H1 (cell line): ENCODE measurements at places on chromosomes 13 and 19. TPM values are rescaled to one million over a fixed set of nuclear protein-coding genes. Genes with fewer than 3 reads are reported as not detected.
A peak's percentile ranks its signal among the peaks of the same experiment; 100 is the strongest.

The CCL25 gene
- polyA plus RNA-seq: 0.46 and 0.59 TPM in 2 replicates

DNA sequence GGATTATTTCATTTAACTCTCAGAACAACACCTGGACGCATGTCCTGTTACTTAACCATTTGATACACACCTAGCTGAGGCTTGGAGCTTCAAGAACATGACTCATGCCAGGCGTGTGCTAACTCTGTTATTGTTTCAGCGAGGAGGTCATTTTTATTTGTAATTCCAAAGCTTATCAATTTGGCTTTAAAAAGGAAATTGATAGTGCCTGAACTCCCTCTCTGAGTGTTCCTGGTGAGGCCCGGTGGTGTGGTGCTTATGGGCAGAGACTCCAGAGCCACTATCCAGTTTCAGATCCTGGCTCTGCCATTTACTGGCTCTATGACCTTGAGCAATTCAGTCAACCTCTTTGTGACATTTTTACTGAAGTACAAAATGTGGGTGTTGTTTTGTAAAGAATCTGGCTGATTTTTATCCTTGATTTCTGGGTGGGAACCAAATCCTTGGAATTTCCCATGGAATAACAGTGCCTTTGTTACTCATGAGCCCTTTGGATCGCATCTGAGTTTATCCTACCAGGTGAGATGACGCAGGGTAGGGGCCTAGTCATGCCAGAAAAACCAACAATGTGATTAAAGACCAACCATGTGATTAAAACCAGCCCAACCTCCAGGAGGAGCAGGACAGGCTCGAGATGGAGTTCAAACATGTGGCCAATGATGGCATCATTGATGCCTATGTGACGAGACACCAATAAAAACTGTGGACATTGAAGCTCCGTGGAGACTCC is 198.8 kb downstream of the MYO16 start:
- no peaks in the 10 kb centered on the region for H3K4me1 ChIP-seq
- no peaks in the 10 kb centered on the region for H3K27me3 ChIP-seq
- H3K4me3 ChIP-seq: no peak overlapping the region
- no peak for DNase-seq
- no peaks in the 10 kb centered on the region for H3K36me3 ChIP-seq

DNA sequence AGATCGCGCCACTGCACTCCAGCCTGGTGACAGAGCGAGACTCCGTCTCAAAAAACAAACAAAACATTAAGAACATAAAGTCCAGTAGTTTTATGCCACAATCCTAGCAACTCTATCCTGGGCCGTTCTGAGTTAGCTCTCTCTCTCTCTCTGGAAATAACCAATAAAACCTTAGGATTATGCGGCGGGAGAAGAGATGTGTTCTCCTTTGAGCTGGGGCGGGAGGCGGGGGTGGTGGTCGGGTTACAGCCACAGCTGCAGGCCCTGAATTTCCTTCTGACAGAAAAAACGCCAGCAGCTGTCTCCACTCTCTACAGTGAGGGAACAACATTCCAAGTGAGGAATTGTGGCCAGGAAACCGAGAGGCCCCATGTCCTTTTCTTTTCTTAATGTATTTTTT is 9.1 kb upstream of the PNMA8A start:
- H3K27me3 ChIP-seq: no peaks in the 10 kb centered on the region
- peaks cover 9% of the 10 kb centered on the region; the same call in 1 of the 2 replicates for H3K4me1 ChIP-seq
- no peak overlapping the region for H3K4me3 ChIP-seq
- no peak overlapping the region for H3K27ac ChIP-seq
- no peak for DNase-seq

- peaks cover 3% of the 10 kb centered on the region; the same call in 1 of the 2 replicates for H3K4me1 ChIP-seq
- no peaks in the 10 kb centered on the region for H3K36me3 ChIP-seq
- DNase-seq: peak; percentile 94
Observed at GRCh38 chr13:95552539-95553441, at the start of gene CLDN10. CLDN10 (plus strand) TSS chr13:95552720; CDS start chr13:95552754, 34 bp downstream.

The SIAH3 gene
- polyA plus RNA-seq: 0.11 and 0.17 TPM in 2 replicates

GRCh38 chr13:25457566-25457965 is 85.8 kb downstream of the ATP8A2 start:
- H3K27ac ChIP-seq: no peak overlapping the region
- no peak for DNase-seq
- H3K36me3 ChIP-seq: no peaks in the 10 kb centered on the region

The FCAR gene
- polyA plus RNA-seq: not detected in 2 replicates

- H3K4me3 ChIP-seq: no peak overlapping the region
- no peaks in the 10 kb centered on the region for H3K4me1 ChIP-seq
- no peaks in the 10 kb centered on the region for H3K27me3 ChIP-seq
- H3K27ac ChIP-seq: no peak overlapping the region
Observed at GRCh38 chr13:106367361-106367971, 168.0 kb downstream of the EFNB2 start.

- H3K4me3 ChIP-seq: no peak overlapping the region
- no peaks in the 10 kb centered on the region for H3K27me3 ChIP-seq
- DNase-seq: no peak
- H3K36me3 ChIP-seq: no peaks in the 10 kb centered on the region
Observed at GRCh38 chr19:29323440-29324290, 110.7 kb upstream of the UQCRFS1 start.

The ZNF765 gene
- 4.5 and 5.4 TPM in 2 replicates for polyA plus RNA-seq

DNA sequence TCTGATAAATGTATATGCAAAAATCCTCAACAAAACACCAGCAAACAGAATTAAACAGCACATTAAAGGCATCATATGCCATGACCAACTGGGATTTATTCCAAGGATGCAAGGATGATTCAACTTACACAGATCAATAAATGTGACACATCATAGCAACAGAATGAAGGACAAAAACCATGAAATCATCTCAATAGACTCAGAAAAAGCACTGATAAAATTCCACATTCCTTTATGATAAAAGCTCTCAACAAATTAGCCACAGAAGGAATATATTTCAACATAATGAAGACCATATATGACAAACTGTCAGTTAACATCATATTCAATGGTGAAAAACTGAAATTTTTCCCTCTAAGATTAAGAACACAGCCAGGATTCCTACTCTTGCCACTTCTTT is 691.6 kb downstream of the DIAPH3 start:
- no peak for DNase-seq
- H3K4me1 ChIP-seq: peaks cover 4% of the 10 kb centered on the region; the same call in 1 of the 2 replicates
- no peaks in the 10 kb centered on the region for H3K36me3 ChIP-seq
- H3K4me3 ChIP-seq: no peak overlapping the region

The RAB8A gene
- polyA plus RNA-seq: 52.4 and 65.8 TPM in 2 replicates

- no peaks in the 10 kb centered on the region for H3K4me1 ChIP-seq
- H3K27me3 ChIP-seq: no peaks in the 10 kb centered on the region
- DNase-seq: no peak
Observed at GRCh38 chr13:56893843-56894242, 246.9 kb upstream of the PRR20A start.

- no peaks in the 10 kb centered on the region for H3K27me3 ChIP-seq
- H3K4me1 ChIP-seq: no peaks in the 10 kb centered on the region
- no peak overlapping the region for H3K27ac ChIP-seq
- no peaks in the 10 kb centered on the region for H3K36me3 ChIP-seq
- no peak for DNase-seq
Observed at GRCh38 chr13:26996965-26997752, 174.5 kb downstream of the USP12 start.

DNA sequence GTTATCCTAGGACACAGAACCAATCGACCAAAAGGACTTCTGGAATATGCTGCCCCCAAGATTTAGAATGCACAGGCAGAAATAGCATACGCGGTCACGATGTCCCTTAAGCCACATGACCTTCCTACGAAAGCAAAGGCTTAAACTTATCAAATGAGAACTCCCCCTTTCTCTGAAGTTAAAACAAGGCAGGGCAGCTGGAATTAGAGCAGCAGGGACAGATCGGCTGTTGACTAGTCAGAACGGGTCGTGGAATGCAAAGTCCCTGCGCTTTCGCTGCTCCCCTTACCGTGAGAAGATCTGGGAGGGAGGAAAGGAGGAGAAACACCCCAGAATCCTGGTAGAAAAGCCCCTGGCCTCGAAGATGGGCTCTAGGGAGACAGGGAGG is 799 bp upstream of the USPL1 start:
- peak overlapping the region; percentile 90 for H3K27ac ChIP-seq
- peak overlapping the region; percentile 91 for H3K4me3 ChIP-seq
- H3K36me3 ChIP-seq: peaks cover 2% of the 10 kb centered on the region; the same call in 1 of the 2 replicates

The SPRED3 gene
- polyA plus RNA-seq: 10.3 and 13.5 TPM in 2 replicates

DNA sequence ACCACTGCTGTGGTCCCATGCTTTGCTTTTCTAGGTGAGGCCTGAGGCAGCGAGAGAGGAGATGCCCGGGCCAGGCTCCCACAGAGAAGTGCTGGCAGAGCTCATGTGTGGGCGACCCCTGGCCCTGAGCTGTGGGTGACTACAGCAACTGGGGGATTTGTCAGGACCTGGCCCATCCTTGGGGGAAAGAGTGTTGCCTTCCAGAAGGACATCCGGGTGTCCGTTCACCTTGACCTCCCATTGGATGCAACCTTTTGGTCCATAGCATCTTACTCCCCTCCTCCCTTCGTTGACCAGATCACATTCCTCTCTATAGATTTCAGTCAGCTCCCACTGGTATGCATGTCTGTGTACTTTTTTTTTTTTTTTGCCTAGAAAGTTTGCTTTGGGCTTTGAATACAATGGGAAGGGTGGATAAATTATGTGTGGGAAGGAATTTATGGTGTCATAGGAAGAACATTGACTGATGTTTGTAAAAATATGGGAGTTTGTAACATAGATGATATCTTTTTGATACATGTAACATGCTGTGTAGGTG is 84.2 kb upstream of the RNF113B start:
- no peak overlapping the region for H3K27ac ChIP-seq
- no peak overlapping the region for H3K4me3 ChIP-seq
- no peak for DNase-seq
- H3K36me3 ChIP-seq: no peaks in the 10 kb centered on the region
